ENCODE measurements at places on chromosomes 2 and 18. TPM values are rescaled to one million over a fixed set of nuclear protein-coding genes. Genes with fewer than 3 reads are reported as not detected.

The GREB1L gene
- total RNA-seq: not detected

DNA sequence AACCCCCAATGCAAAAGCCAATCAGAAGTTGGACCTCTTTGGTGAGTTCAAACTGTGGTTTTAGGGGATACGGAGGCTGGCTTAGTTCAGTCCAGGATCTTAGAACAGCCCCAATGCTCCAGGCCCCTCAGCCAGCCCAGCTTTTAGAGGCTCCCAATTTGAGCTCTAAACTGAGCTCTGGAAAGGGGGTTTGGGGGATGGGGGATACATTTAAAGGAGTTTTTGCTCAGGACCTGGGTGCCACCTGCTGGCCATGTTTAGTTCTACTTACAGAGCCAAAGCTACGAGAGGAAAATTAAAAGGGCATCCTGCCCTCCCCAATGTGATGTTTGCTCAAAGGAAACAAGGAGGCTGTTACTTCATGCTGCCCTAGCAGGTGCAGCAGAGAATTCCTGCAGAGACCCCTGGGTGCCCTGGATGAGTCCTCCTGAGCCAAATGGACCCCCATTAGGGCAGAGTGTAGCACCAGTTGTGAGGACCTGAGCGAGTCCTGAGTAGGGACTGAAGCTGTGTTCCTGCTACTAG is 15.9 kb upstream of the TMEM214 start:
- ATAC-seq: no peak

DNA sequence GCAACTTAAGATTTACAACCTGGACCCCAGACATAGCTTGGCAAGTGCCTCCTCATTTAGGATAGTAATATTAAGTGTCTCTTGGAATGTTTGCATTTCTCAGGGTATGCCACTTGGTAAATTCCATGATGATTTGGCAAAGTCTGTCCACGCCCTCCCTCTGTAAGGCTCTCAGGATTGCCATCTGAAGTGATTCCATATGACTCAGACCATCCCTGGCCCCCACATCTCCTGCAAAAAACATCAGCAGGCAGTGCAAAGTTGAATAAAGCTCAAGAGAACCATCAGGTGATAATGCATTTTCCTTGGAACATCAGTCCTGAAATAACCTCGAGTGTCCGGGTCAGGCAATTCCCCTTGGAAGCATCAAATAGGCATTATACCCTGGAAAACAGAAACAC is 27.1 kb upstream of the PIEZO2 start:
- no peak for ATAC-seq

DNA sequence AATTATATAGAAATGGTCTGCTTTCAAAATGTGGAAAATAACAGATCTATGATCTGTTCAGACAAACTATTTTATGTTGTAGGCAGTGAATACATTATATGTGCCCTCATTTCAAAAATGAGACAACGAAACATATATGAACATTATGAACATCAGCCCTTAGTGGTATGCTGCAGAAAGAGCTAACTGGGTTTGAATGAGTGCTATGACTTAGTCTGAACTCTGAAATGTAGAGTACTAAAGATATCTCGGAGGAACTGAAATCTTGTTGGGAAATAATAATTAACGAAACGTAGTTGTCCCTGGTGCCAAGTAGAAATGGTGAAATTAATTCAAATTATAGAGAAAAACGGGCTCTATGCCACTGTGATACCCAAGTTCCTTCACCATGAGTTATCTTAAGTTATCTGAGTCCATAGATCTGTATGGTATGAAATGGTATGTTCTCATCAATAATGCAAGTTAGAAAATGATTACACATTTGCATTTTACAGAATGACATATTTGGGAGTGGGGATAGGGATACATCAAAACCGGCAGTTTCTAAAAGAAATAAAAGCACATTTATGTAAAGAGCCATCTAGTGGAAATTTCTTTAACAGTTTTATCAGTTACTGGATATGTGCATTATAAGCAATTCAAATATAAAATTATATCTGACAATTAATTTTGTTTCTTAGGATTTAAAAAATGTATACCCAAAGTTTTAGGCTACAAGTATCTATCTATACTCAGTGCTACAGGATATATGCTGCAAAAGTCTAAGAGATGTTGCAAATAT is 26.7 kb downstream of the STARD6 start:
- no peak for ATAC-seq

The RBMS1 gene
- 45.0 TPM for total RNA-seq

DNA sequence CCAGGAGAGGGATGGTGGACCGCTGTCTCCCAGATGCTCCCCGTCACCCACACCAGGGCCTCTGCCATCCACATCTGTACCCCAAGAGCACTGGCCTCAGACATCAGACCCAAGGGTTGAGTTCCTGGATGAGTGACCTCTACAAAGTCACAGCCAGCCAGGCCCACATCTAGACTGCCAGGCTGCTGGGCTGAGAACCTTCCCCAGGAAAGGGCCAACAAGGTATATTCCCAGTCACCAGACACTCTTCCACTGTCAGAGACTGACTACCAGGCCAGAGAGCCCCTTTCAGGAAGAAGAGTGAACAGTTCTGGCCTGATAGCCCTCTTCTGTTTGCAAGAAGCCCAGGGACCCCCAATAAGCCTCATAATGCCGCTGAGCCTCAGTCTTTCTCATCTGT is 44.3 kb downstream of the C1QL2 start:
- ATAC-seq: no peak

GRCh38 chr2:214514704-214515103 is 103.8 kb downstream of the VWC2L start:
- ATAC-seq: no peak

The HIBCH gene
- 31.3 TPM for total RNA-seq

The MYO7B gene
- total RNA-seq: 0.16 TPM

- no peak for ATAC-seq
Observed at GRCh38 chr18:42351455-42351854, 396.4 kb downstream of the PIK3C3 start.

DNA sequence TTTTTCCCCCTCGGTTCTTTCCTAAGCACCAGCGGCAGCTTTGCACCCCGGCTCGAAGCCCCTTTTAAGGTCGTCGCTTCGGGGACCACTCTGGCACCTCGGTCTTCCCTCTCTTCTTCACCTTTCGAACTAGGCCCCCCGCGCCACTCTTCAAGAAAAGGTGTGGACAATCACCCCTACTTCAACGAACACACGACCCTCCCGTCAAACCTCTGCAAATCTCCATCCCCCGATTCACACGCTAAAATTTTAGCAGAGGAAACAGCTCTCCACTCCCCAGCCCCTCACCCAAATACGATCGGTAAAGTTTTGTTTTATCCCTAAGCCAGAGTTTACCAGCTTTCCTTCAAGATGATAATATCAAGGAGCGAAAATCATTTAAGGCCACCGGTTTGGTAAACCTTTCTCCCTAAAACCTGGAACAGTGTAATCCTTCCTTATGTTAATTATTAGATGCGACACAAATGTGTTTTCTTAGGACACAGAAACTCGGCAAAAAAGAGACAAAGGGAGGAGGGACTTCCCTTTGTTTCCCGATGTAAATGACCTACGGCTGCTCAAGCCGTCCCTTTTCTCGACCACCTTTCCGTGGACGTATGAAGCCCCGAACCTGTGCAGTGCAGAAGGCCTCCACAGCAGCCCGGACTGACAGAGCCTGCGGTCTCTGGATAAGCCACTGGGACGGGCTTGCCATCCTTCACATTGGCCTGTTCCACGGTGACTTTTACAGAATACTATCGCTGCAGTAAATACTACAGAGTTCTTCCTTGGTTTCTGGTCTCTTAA is 85.2 kb downstream of the RBMS1 start:
- no peak for ATAC-seq

GRCh38 chr2:215784371-215784783 is 229.0 kb downstream of the MREG start:
- ATAC-seq: no peak

DNA sequence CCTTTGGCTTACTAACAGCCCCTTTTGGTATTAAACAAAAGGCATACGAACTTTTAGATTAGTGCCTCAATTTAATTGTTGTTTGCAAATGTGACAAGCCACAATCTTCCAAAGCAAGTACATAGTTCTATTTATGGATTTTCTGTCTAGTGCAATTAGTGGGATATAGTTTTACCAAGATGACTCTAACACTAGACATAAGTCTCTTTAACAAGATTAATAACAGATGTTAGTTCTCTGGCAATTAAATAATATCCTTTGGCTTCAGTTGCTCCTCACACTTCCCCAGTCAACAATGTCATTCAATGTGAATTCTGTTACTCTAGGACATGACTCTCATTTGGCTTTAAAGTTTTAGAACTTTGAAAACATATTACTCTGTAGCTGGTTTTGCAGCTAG is 16.7 kb upstream of the MC4R start:
- no peak for ATAC-seq

DNA sequence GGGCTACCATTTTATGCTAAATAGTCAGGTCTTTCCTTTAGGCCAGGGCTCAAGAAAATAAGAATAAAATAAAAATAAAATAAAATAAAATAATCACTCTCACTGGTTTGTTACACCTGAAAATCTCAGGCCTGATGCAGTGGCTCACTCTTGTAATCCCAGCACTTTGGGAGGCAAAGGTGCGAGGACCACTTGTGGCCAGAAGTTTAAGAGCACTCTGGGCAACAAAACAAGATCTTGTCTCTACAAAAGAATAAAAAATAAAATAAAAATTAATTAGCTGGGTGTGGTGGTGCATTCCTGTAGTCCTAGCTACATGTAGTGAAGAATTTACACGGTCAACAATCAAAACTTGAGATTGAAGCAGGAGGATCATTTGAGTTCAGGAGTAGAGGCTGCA is 159.4 kb downstream of the NRXN1 start:
- ATAC-seq: no peak

DNA sequence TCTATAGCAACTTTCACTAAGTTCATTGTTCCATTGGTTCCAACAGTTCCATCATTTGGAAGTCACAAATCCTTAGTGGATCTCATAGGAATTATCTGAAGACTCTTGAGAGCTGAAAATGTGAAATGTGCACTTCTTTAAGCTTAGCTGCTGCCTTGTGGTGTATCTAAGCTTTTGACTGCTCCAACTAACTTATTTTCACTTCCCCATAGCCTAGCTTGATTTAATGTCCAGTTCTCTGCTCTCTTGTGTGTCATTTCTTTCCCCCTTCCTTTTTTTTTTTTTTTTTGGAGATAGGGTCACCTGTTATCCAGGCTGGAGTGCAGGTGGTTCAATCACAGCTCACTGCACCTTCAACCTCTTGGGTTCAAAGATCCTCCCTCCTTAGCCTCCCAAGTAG is 34.9 kb upstream of the CD302 start:
- no peak for ATAC-seq

DNA sequence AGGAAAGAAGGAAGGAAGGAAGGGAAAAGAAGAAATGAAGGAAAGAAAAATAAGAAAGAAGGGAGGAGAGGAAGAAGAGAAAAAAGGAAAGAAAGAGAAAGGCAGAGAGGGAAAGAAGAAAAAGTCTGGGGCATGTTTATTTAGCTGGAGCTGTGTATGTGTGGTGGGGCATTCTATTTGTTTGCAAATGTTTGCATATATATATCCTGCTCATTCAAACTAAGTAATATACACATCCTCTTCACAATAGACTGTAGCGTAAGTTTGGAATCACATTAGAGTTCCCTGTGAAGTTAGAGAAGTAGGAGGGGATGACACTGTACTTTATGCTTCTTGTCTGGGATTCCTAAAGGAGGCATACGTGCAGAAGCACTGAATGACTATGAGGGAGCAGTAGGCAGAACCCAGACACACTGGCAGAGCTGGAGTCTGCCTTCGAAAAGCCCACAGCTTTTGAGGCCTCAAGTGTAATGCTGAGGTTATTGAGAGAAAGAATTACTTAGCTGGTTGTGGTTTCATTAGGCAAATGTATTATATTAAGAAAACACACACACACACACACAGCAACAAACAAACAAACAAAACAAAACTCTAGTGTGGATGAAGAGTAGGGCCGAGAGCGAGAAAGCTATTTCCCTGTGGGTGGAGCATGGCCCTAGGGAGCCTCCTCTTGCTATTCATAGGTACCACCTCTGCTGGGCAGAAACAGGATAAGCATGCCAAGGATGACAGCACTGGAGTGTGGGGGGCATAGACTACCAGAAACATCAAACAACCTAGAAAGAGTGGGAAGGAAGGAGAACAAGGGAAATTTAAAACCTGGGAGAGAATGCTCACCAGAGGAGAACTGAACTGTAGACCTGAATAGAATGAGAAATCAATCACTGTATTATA is 905.1 kb upstream of the NXPH2 start:
- no peak for ATAC-seq

The SOX11 gene
- total RNA-seq: not detected

The ACSL3 gene
- total RNA-seq: 32.6 TPM

- no peak for ATAC-seq
Observed at GRCh38 chr2:88099798-88100488, 27.9 kb downstream of the FABP1 start.

DNA sequence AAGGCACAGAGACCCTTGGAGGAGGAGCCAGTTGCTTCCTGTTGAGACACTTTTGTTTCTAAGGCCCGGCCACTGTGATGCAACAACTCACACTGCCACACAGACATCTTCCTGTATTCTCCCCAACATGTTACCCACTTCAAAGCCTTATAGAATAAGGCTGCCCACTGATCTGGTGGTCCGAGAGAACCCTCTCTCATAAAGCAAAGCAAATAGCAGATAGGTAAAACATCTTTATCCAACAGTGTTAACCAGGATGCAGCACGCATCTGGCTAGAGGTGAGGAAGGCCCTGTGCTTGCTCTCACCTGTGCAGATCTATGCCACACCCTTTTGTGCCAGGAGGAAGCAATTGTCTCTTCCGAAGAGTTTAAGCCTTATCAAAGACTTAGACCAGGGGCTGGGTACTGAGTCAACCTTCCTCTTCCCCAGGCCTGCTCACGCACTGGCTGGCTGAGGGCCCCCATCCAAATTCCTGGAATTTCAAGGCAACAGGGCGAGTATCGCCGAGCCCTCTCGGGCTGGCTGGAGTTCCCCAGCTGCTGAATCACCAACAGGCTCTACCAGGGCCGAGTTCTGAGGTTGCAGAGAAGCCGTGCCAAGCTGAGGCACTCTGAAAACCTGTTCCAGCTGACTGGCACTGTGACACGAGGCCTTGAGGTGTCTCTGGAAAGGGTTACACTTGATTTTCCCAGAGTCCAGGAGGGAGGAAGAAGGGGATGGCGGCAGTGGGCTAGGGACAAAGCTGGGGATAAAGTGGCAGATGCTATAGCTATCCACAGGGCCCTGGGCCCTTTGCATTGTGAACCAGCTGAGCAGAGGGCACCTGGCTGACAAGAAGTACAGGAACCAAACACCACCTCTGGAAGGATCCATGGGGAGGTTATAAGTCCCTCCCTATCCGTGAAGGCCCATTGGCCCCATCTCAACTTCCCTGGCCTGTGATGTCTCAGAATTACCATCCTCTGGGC is 29.3 kb downstream of the TGFA start:
- peak; percentile 86 for ATAC-seq

The TGFA gene
- total RNA-seq: 0.69 TPM

- ATAC-seq: peak; percentile 12
Observed at GRCh38 chr2:38744399-38744780, 6.8 kb downstream of the SRSF7 start.

- no peak for ATAC-seq
Observed at GRCh38 chr2:120343100-120343432, 2.9 kb upstream of the INHBB start.

DNA sequence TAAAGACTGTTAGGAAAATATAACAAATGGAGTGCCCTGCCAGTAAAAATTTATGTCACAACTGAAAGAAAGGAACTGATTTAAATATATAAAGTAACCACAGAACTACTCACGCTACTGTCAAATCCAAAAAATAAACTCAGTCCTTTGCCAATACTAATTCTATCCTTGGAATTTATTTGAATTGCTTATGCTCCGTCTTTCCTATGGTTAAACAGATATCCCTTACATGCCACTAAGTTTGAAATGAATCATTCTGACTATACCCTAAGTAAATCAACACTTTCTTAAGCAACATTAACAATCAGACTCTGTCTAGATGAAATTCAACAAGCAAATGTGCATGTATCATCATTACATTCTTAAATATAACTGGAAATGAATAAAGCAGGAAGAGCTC is 9.8 kb downstream of the HNRNPLL start:
- peak; percentile 60 for ATAC-seq
